ENCODE measurements at places on chromosomes 5 and 9.

DNA sequence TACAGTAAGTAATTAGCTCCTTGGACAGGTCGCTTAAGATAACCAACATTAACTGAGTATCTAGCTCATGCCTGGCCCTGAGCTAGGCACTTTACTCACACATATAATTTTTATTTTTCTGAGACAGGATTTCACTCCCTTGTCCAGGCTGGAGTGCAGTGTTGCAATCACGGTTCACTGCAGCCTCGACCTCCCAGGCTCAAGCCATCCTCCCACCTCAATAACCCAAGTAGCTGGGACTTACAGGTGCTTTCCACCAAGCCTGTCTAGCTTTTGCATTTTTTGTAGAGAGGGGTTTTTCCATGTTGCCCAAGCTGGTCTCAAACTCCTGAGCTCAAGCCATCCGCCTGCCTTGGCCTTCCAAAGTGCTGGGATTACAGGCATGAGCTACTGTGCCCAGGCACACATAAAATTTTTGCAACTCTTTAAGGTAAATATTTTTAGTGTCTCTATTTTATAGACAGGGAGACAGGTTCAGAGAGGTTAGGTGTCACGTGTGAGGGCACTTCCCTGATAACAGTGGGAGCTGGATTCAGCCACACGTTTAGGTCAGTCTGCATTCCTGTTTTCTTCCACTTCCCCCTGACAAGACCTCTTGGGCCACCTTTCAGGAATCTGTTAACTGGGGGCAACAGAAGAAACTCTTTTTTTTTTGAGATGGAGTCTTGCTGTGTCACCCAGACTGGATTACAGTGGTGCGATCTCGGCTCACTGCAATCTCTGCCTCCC lies 18.2 kb downstream of the HBEGF start:
- DNase-seq = no peak

DNA sequence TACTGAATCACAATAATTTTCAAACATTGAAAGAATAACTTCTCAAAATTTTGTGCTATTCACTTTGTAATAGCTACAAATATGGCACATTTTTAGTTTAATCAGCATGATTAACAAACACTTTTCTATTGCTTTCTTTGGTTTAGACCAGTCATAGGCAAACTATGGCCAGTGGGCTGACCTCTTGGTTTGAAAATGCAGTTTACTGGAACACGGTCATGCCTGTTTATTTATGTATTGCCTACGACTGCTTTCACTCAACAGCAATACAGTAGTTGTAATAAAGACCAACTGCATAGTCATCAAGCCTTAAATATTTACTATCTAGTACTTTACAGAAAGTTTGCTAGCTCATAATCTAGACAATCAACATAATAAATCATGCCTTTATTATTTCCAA lies 810.8 kb downstream of the TLE1 start:
- DNase-seq = no peak

DNA sequence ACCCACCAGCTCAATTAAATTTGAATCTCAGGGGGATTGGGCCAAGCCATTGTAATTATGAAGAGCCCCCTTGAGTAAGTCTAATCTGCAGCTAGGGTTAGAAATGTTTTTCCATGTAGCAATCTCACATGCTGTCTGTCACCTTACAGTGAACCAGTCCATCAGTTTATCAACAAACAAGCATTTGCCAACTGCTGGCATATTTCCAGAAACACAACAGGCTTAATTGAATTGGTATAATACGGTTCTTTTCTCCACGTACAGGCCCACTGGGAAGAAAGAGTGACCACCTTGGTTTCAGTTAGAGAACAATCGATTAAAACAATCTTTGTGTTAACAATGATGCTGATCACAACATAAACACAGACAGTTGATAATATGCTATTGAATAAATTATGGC lies 67.4 kb downstream of the NSUN2 start:
- no peak for DNase-seq

DNA sequence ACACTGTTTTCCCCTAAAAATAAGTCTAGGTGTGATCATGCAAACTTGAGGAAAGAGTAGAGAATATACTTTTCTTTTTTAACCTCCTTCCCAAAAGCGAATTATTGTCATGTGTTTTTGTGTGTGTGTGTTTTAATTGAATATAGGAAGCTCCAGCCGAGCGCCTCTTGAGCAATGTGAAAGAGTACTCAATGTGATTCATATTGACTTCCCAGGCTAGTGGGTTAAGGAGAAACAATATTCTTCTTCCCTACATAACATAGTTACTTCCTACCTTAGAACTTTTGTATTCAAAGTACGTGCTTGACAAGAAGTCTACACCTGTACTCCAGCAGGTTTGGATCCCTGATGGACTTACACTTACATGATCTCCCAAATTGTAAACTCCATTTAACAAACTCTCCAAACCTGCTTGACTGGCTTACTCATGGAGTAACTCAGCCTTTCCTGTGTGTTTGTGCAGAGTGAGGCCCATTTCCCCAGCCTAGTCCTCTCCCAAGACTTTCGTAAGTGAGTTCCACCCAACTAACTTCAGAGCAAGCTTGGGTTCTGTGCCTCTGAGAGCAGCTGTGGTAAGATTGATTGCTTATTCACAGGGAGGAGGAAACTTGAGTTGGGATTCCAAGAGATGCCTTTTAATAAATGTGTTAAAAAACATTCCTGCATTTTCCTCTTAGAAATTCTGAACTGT lies 9.3 kb downstream of the SLC28A3 start:
- no peak for DNase-seq

DNA sequence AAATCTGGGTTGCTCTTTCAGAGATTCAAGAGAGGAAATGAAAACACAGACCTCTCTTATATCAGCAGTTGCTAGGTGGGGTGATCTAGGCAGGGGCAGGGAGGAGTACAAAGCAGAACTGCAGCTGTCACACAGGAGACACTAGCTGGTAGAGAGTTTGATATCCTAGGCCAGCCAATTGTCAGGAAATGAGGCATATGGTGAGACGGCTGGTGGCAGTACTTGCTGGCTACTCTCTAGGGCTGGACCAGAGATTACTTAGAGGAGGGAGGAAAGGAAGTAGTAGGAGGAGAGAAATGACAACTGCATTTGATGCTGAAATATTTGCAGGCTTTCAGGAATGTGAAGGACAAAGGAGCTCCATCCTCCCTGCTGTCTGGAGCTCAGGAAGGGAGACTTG lies 113.8 kb downstream of the TRIM32 start:
- no peak for DNase-seq

DNA sequence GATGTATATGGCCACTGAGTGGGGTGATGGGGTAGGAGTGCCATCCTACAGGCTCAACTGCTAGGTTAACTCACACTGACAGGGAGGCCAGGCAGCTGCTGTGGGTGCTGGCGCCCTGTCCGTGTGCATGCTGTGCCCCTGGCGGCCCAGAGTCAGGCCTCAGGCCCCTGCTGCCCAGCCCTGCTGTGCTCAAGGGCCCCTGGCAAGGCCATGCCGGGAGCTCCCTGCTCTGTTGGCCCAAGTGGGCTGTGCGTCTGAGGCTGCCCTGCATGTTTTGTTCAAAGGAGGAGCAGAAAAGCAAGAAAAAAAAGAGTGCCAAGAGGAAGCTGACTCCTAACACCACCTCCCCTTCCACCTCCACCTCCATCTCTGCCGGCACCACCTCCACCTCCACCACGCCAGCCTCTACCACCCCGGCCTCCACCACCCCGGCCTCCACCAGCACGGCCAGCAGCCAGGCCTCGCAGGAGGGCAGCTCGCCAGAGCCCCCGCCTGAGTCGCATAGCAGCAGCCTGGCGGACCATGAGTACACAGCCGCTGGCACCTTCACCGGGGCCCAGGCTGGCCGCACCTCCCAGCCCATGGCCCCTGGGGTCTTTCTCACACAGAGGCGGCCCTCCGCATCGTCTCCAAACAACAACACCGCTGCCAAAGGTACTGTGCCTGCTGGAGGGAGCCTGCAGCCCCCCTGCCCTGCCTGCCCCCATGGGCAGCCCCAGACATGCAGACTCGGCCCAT lies 100.1 kb downstream of the PHF2 start:
- no peak for DNase-seq

DNA sequence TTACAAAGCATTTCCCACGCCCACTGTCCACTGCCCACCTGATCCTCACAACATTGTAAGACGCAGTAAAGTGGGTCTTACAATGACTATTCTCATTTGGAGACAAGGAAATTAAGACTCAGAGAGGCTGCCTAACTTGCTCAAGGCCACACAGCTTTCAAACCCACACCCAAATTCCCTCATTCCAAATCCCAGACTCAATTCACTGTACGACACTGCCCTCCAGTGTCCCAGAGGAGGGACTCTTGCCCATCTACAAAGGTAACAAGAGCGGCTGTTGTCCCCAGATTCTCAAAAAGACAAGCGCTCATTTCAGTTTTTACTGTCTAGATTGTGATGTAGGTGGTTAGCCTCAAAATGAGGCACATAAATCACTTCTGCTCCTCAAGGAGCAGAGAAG lies 184.6 kb downstream of the ACTL7B start:
- DNase-seq = peak; percentile 54

DNA sequence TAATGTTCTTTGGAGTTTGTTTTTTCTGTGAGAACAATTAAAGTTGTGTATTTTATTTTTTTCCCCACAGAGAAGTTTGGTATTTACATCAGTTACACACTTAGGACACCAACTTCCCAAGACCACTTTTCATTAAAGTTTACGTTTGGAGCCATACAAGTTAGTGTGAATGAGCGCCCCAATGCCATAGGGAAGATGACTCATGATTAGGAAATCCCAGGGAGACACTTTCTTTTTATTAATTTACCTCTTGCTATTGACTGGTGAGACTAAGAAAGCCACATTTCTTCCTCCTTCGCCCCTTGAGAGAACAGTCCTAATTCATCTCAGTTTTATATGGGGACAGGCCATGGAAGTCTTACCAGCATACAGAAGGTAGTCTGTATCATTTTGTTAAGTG lies 57.1 kb downstream of the EDIL3 start:
- no peak for DNase-seq

DNA sequence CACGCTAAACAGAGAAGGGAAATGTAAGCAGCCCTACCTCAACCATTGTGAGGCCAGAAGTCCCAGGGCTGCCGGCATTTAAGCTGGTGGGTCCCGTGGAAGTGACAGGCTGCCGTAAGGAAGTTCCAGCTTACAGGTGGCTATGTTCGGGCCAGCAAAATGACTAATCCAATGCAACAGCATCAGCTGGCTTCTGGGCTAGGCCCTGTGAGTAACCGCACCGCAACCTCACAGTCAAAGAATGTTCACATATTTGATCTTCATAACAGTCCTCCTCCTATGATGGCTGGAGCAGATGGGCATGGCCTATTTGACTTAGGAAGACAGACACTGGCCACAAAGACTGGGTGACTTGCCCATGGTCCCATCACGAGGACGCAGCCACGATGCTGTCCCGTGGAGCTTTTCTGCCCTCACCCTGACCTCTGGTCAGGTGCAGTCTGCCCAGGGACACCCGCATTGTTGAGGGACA lies 88.2 kb downstream of the LIFR start:
- DNase-seq = no peak

DNA sequence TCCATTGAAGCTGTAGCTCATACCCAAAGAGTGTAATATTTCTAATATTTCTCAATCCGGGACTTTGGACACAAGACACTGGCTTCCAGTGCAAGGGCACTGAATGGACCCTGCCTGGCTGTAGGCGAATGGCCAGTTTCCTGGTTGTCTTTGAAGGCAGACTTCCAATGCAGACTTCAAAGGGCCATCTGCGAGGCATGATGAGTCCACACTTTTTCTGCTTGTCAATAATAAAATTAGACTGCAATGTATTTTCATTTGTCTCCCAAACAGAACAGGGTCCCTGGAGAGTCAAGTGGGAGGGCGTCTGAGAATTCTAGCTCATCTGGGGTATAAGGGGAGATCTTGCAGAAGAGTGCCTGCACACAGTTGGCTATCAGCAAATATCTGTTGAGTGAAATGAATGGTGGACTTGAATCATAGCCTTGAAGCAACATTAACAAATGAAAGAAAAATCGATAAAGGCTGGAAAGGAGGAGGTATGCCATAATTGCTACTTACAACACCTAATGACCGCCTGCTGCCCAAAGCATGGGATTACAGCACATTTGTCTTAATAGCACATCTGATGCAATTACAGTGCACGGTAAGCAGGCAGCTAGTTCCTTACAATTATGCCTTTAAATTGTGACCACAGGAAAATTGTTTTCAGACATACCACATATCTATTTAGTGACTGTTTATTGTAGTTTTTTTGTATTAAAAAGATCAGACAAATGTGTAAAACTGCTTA lies 137.5 kb downstream of the ARHGEF28 start:
- no peak for DNase-seq

DNA sequence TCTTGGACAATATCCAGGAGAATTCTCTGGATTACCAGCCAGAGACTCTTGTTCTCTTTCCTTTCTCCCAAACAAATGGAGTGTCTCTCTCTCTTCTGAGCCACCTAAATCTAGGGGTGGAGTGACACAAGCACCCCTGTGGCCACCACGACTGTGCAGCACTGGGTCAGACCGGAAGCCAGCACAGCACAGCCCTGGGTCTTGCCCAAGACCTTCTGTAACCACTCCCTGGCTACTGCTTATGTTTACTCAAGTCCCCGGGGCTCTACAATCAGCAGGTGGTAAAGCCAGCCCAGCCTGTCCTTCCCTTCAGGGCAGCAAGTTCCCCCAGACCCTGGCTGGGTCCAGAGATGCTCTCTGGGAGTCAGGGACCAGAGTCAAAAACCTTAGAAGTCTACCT lies 110.0 kb upstream of the TUT7 start:
- DNase-seq = no peak

GRCh38 chr5:171242521-171242920 lies 66.5 kb upstream of the TLX3 start:
- DNase-seq = no peak

DNA sequence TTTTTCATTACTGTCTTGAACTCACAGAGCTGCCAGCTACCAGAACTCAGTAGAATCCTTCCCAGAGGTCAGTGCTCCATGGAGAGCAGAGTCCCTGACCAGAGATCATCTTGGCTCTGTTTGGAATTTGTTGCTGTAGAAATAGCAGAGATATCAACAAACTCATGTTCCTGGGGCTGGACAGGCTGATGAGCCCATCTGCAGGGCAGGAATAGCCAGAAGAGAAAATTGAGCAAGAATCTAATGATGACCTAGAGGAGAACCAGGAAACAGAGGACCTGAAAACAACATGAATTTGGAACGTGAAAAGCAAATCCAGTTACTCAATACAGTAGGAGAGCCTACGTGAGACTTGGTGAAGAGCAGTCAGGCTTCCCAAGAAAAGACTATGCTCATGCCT lies 437.8 kb downstream of the PLK2 start:
- no peak for DNase-seq

- DNase-seq = no peak
Observed at GRCh38 chr5:98557916-98558315, 215.5 kb upstream of the RGMB start.

- no peak for DNase-seq
Observed at GRCh38 chr5:73892806-73893205, 266.8 kb downstream of the ARHGEF28 start.

- DNase-seq = peak; percentile 46
Observed at GRCh38 chr5:176870110-176870591, 29.0 kb downstream of the HK3 start.

DNA sequence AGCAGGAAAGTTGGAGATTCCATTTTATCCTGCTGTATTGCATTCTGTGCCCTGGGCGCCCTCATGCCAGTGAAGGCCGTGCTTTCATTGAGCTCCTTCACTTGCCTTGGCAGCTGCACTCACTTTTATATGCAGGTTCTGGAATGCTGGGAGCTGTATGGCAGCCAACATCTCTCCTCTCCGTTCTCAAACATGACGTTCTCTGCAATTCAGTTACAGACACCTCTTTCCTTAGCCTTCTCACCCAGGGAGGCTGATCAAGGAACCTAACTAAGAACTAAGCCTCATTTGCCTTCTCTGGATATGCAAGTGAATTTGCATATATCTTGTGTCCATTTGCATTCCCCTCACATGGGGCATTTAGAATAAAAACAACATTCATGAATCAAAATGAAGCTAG lies 29.4 kb upstream of the PURA start:
- DNase-seq = no peak

All from hematopoietic multipotent progenitor cell treated with erythropoietin and hydrocortisone succinate and interleukin-3 and kit ligand, for 4 days (in vitro differentiated cells).